Right lung (tissue), 10 donors: ENCODE measurements at places on chromosomes 4 and X. TPM values are rescaled to one million over a fixed set of nuclear protein-coding genes. Genes with fewer than 3 reads are reported as not detected.

The DDX53 gene
- polyA plus RNA-seq: not detected

The ALB gene
- polyA plus RNA-seq: 2.7 TPM

The RAB9B gene
- 3.0 TPM for polyA plus RNA-seq

The PPP1R2C gene
- not detected for polyA plus RNA-seq

- DNase-seq: no peak
Measured at GRCh38 chr4:38605181-38605752, 58.7 kb upstream of the KLF3 start.

DNA sequence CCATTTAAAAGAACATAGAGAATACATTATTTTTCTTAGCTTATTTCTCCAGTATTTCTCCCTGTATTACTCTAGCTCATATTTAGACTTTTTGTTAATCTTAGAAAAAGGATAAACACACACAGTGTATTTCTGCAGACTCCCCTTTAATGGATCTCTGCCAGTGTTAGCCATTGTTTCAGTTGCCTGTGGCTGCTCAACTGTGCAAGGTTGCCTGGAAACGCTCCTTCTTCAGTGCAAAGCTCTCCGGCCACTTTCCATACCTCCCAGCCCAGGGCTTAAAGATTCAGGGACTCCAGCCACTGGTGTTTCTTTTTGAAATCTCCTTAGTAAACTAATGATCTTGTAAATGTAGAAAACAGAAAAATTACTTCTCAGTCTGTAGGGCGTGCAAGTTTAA, 104.9 kb downstream of the SLIT2 start:
- DNase-seq: no peak

GRCh38 chrX:110000847-110001713, 1.8 kb upstream of the TMEM164 start:
- no peak for DNase-seq

- no peak for DNase-seq
Measured at GRCh38 chr4:23374259-23374658, 515.6 kb downstream of the PPARGC1A start.

The SPP1 gene
- 249 TPM for polyA plus RNA-seq

GRCh38 chrX:21658152-21658737, at the start of gene KLHL34:
TSS of gene KLHL34 (minus strand) at chrX:21658330. CDS start at chrX:21657788, 542 bp downstream.
- no peak for DNase-seq

The CTAG1A gene
- polyA plus RNA-seq: not detected

The LNX1 gene
- 3.9 TPM for polyA plus RNA-seq

The TENM3 gene
- 2.6 TPM for polyA plus RNA-seq

The OTC gene
- 0.30 TPM for polyA plus RNA-seq

DNA sequence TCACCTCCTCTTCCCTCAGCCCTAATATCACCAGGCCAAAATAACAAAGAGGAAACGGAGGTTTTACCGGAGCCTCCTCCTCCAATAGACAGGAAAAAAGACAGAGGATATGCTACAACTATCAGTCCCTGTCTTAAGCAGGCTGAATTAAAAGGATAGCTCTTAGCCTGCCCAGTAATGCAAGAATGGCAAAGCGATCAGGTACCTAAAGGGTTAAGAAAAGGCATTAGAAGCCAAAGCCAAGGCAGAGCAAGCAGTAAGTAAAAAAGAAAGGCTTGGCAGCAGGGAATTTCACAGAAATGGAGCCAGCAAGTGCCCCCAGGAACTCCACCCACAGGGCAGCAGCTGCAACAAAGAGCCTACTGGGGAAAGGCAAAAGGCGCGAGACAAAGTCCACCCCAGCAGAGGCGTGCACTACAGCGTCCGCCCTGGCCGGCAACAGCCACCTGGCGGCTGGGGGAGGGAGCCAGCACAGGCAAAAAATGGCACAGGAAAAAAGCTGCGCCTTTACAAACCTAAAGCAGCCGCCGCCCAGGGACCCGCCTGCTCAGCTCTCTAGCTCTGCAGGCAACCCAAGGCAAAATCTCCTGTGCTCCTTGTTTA, 220.6 kb upstream of the ZC4H2 start:
- DNase-seq: no peak

DNA sequence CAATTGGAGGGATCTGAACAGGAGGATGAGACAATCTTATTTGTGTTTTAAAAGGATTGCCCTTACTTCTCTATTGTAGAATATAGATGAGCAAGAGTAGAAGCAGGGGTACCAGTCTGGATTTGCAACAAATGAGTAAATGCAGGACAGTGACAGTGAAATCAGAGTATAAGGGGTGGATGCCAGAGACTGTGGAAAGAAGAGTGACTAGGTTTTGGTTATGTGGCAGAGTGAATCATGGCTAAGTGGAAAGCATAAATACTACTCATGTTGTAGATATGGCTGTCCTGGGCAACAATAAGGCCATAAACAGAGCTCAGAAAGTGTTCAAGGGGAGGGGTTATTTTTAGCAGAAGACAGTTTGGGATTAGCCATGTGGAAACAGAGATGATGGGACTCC, 6.0 kb upstream of the VSIG4 start:
- DNase-seq: no peak

The SYP gene
- 3.1 TPM for polyA plus RNA-seq

The SHROOM2 gene
- 13.5 TPM for polyA plus RNA-seq

DNA sequence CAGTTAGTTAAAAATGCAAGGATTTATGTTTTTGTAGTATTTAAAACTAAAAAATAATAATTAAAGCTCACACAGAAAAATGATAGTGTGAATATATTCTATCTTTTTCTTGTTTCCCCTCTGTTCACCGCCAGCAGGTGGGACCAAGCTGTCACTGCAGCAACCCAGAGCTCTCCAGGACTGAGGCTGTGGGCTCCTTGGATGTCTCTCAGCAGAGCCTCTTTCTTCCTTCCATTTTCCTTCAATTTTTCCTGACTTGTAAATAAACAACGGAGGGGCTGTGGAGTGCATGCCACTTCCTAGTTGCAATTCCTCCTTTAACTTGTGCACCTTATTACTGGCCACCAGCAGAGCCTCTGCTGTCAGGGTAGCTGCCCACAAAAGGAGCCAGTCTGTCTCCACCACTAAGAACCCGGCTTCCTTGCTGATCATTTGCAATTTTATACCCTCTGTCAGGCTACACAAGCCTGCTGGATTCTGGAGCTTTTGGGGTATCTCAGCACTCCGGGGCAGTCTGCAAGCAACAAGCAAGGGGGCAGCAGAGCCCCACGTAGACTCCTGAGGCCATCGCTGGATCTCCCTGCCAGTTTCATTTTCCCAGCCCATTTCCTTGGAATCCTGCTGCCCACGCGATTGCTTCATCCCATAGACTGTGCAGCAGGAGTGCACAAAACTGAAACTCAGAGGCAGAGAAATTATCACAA, 1467.4 kb downstream of the C4orf33 start:
- peak; percentile 60 for DNase-seq

The CCDC160 gene
- 2.2 TPM for polyA plus RNA-seq

- no peak for DNase-seq
Measured at GRCh38 chrX:40105835-40106675, 8.3 kb upstream of the BCOR start.

The NXT2 gene
- polyA plus RNA-seq: 30.4 TPM

The DMRTC1B gene
- 3.2 TPM for polyA plus RNA-seq

- no peak for DNase-seq
Measured at GRCh38 chr4:151715881-151716280, 44.9 kb downstream of the GATB start.

The DRD5 gene
- not detected for polyA plus RNA-seq

- DNase-seq: no peak
Measured at GRCh38 chr4:119489305-119489704, 139.3 kb downstream of the PDE5A start.

The SYNPO2 gene
- 3.3 TPM for polyA plus RNA-seq

DNA sequence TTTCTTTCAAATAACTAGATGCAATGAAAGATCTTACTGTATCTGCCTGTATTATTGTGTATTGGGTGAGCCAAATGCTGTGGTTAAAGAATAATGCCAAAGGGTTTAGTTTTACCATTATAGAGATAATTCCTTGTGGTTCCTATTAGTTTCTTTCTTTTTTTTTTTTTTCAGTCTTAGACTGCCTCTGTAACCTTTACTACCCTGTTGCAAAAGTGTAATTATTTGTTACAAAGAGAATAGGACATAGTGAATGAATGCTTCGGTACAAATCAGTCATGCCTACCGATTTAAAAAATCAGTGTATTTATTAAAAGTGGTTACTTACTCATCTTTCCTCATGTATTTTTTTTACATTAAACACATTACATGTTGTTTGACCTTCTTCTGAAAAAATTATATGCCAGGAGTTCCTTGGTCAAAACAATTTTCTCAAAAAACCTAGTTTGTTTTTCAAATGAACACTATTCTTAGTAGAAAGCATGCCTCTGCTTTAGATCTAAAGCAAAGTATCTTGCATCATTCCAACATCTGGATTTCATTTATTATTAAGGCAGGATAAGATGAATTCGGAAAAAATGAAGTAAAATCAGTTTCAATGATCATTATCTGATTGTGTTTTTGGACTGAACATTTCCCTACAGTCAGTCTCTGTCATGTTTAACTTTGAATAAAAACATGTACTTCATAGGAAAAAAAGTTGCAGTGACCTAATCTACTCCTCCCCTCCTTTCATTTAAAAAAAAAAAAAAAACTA, 21.2 kb upstream of the SYNPO2 start:
- no peak for DNase-seq

GRCh38 chr4:23930750-23931488, 41.1 kb upstream of the PPARGC1A start:
- DNase-seq: no peak

The CSAG3 gene
- polyA plus RNA-seq: not detected

GRCh38 chr4:109764789-109765402, 35.0 kb upstream of the PLA2G12A start:
- DNase-seq: no peak

The ATP6AP1 gene
- 96.3 TPM for polyA plus RNA-seq

- DNase-seq: peak; percentile 42
Measured at GRCh38 chr4:10656988-10657387, 27.6 kb downstream of the CLNK start.

DNA sequence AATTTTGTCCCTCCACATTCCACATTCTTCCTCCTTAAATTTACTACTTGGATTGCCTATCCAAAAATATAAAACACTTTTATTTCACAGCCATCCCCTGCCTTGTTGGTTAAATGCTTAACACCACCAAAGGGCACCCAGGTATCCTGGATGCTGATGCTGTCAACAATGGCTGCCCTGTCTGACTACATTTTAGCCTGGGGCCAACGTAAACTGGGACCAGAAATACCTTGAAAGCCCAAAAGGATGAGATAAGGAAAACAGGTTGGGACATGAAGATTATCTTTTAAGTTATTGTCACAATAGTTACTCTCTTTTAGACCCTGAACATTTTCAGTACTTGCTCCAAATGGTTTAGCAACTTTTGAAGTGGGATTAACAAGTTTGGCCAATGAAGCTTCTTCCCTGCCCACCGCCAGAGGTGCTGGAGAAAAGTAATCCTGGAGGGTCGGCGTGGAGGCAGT, 775 bp upstream of the YIPF6 start:
- no peak for DNase-seq

DNA sequence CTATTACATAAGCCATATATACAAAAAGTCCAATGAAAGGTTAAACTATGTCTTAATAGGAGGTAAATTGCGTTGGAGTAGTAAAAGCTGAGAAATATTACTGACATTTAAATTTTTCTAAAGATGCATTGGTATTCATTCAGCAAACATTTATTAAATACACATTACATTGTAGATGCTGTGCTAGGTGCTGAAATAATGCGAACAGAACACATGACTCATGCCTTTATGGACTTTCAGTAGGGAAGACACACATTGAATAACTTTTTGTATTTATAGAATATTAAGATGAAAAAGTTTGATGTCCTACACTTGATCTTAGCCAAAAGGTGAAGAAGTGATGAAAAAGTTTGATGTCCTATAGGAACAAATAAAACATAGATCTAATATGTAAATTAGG, 871.1 kb upstream of the SLIT2 start:
- DNase-seq: no peak

DNA sequence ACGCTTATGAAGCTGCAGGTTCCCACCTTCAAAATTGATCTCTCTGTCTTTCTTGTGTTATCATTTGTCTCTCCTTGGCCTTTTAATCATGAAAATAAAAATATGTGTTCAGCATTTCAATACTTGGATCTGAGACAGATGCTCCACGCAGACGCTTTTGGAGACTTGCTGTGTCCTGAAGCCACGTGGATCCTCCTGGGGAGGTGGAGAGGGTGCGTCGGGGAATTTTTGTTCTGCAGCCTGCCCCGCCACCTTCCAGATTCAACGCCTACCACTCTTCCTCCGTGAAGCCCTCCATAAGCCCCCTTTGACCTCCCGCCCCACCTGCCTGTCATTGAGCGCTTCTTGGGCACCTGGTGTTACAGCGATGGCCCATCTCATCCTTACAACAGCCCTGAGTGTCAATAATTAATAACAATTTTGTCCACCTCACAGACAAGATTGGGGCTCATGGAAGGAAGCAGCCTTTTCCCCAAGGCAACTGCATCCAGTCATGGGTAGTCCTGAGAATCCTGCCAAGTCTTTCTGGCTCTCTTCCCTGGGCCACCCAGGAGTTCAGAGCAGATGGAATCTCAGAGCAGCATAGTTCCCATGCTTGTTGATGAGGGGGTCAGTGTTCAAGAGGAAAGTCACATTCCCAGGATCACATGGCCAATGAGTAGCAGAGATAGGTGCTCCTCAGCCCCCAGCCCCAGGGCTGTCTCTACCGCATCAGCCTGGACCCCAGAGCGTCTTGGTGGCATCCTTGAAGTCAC, 172.6 kb upstream of the PSAPL1 start:
- peak; percentile 14 for DNase-seq
